ENCODE measurements at places on chromosomes 5 and 9.

GRCh38 chr5:145847499-145848497, 12.7 kb upstream of the PRELID2 start:
- peaks cover 6% of the 10 kb centered on the region for H3K27me3 ChIP-seq
- H3K36me3 ChIP-seq, result no peaks in the 10 kb centered on the region
- no peak overlapping the region for H3K27ac ChIP-seq

- no peak for ATAC-seq
- H3K4me1 ChIP-seq, result peaks cover 25% of the 10 kb centered on the region
- H3K27ac ChIP-seq, result peak overlapping the region; percentile 40
- no peaks in the 10 kb centered on the region for H3K36me3 ChIP-seq
- no peaks in the 10 kb centered on the region for H3K27me3 ChIP-seq
Observed at GRCh38 chr9:114488398-114489129, 16.7 kb downstream of the WHRN start.

DNA sequence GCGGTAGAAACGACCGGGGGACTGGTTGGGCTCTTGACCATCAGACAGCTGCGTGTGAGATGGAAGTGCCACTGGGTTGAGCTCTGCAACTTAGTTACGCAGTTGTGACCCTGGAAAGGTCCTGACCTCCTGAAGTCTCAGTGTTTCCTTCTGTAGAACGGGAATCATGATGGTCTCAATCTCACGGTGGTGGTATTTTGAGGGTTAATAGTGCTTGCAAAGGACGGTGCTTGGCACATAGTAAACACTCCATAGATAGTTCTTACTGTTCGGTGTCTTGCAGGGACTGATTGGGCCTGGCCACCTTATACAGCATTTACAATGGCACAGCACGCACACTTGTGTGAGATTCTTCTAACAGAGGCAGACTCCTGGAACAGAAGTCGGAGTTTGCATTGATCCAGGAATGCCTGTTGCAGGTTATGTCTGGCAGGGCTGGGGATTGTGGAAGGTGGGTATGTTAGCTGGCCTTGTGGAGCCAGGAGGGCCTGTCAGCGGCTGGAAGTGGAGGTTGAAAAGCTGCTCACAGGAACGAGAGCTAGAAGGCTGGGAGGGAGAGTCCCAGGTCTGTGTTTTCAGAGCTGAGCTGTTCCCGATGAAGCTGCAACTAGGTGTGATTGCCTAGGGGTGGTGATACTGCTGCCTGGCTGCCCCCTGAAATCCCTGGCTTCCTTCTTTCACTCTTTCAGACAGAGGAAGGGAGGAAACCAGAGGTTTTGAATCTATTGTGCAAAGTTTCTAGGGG, 962 bp upstream of the TXN start:
- peaks cover 9% of the 10 kb centered on the region for H3K36me3 ChIP-seq
- no peak for ATAC-seq
- no peaks in the 10 kb centered on the region for H3K27me3 ChIP-seq
- H3K4me3 ChIP-seq, result peak overlapping the region; percentile 96
- H3K27ac ChIP-seq, result peak overlapping the region; percentile 96

DNA sequence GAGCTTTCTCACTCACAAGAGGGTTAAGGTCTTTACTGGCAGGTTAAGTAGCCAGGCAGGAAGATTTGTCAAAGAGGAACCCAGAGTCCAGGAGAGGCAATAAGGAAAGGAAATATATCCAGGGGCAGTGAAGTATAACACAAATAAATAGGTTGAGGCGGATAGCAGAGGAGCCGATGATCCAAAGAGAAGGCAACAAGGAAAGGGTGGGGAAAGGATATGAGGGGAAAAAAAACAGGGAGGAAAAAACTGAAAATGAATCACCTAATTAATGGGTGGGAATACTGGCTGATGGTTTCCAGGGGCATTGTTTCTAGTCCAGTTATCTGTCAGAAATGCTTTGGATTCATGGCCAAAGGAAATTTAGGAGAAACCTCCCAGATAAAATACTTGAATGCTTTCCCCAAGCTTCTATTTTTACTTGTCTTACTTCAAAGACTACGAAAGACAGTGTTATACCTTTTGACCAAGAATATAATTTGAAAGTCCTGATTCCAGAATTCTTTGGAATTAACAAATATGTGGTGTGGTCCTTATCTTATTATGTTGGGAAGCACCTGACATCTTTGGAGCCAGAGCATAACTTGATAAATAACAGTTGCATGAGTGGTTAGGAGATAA, 146.5 kb downstream of the AOPEP start:
- H3K4me3 ChIP-seq, result no peak overlapping the region
- H3K36me3 ChIP-seq, result no peaks in the 10 kb centered on the region
- no peak overlapping the region for H3K27ac ChIP-seq
- H3K27me3 ChIP-seq, result peaks cover 3% of the 10 kb centered on the region

DNA sequence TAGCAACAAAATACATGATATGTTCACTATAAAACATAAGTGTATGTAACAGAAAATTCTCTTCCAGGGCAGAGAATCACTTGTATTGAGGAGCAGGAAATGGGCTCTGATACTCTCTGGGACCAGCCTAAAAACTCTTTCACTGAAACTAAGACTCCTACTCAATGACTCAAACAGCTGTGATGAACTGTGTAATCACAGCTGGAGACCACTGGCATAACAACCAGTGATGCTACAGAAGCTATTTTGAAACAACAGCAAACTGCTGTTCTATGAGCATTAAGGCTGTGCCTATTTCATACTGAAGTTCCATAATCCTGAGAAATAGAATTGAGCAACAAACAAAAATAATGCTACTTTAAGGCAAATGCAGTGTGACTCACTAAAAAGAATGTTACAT, 594.0 kb downstream of the HINT1 start:
- H3K27me3 ChIP-seq, result peaks cover 5% of the 10 kb centered on the region
- ATAC-seq, result peak; percentile 28
- H3K4me1 ChIP-seq, result no peaks in the 10 kb centered on the region

DNA sequence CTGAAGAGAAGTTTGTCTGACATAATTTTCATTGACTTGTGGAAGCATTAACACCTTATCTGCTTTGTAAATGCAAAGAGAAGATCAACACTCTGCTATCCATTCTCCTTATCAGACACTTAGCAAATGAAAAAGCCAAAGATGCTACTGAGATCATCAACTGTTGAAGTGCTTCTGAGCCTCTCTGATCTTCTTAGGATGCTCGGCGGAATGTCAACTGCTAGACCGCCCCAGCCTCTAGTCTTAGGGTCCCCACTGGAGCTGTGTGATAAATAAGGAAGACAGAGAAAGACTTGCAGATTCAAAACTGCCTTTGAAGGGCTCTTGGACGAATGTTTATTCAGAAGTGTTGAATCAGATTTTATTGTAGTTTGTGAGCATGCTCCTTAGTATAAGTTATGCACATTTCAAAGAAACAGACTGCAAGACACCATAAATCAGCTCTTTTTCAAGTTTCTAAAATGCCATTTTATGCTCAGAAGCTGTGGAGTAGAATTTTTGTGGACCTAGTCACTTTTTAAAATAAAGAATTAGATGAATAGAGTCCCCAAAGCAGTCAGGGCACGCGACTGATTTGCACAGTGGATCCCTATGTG, 197.9 kb downstream of the DIRAS2 start:
- no peak overlapping the region for H3K4me3 ChIP-seq
- H3K27me3 ChIP-seq, result peaks cover 34% of the 10 kb centered on the region
- ATAC-seq, result no peak
- H3K27ac ChIP-seq, result no peak overlapping the region
- H3K4me1 ChIP-seq, result no peaks in the 10 kb centered on the region
- no peaks in the 10 kb centered on the region for H3K36me3 ChIP-seq

DNA sequence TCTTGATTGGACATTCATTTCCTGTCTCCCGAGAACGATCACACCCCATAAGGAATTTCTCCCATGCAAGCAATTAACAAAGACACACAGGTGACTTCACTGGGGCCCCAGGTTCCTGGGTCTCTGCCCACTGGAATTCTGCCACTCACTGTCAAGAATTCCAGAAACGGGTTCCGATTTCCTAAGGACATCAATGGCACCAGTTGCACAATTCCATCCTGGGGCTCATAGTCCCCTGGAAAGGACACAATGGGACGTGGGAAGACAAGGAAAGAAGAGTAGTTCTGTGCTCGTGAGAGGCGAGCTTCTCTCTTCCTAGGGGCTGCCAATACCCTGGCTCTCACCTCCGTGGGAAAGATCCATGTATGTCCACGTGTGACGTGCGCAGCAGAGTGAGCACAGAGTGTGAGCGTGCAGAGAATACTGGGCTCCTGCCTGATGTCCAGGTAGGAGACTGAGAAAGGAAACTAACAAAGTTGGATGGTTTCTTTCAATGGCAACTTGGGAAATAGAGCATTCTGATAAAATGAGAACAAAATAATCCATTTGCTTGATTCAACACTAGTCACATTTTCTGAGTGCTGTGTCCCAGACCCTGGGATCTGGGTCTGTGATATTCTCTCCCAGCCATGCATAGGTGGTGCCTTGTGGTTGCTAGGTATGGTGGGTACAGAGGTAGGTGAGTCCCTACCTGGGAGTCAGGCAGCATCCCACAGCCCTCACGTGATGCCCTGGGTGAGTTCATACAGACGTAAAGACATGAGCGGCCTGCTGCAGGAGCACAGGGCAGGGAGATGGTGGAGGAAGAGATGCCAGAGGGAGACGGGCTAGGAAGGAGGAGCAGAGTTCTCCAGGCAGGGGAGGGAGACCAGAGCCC, 159.8 kb downstream of the COL23A1 start:
- no peak overlapping the region for H3K27ac ChIP-seq
- peaks cover 7% of the 10 kb centered on the region for H3K27me3 ChIP-seq
- no peaks in the 10 kb centered on the region for H3K4me1 ChIP-seq
- ATAC-seq, result no peak

GRCh38 chr5:153489611-153490010, 859 bp upstream of the GRIA1 start:
- no peaks in the 10 kb centered on the region for H3K36me3 ChIP-seq
- no peak overlapping the region for H3K27ac ChIP-seq
- no peak overlapping the region for H3K4me3 ChIP-seq
- no peaks in the 10 kb centered on the region for H3K4me1 ChIP-seq
- peaks cover 52% of the 10 kb centered on the region for H3K27me3 ChIP-seq

GRCh38 chr5:25909163-25909562, 1129.2 kb downstream of the CDH9 start:
- H3K27ac ChIP-seq, result no peak overlapping the region
- H3K27me3 ChIP-seq, result no peaks in the 10 kb centered on the region
- no peaks in the 10 kb centered on the region for H3K4me1 ChIP-seq
- H3K36me3 ChIP-seq, result no peaks in the 10 kb centered on the region
- H3K4me3 ChIP-seq, result no peak overlapping the region

GRCh38 chr5:38468202-38468673, 88.2 kb downstream of the LIFR start:
- no peaks in the 10 kb centered on the region for H3K36me3 ChIP-seq
- no peak overlapping the region for H3K27ac ChIP-seq
- peaks cover 7% of the 10 kb centered on the region for H3K27me3 ChIP-seq
- no peak overlapping the region for H3K4me3 ChIP-seq
- H3K4me1 ChIP-seq, result no peaks in the 10 kb centered on the region
- ATAC-seq, result no peak

- H3K27ac ChIP-seq, result peak overlapping the region; percentile 46
- peaks cover 15% of the 10 kb centered on the region for H3K4me1 ChIP-seq
- no peaks in the 10 kb centered on the region for H3K36me3 ChIP-seq
- no peak overlapping the region for H3K4me3 ChIP-seq
- H3K27me3 ChIP-seq, result peaks cover 3% of the 10 kb centered on the region
Observed at GRCh38 chr5:115377468-115378217, 81.2 kb upstream of the CCDC112 start.

- no peaks in the 10 kb centered on the region for H3K36me3 ChIP-seq
- no peaks in the 10 kb centered on the region for H3K4me1 ChIP-seq
- no peak for ATAC-seq
- H3K27me3 ChIP-seq, result no peaks in the 10 kb centered on the region
Observed at GRCh38 chr9:106707291-106707690, 155.7 kb upstream of the ZNF462 start.

GRCh38 chr5:165035520-165035919, 1530.1 kb downstream of the MAT2B start:
- H3K36me3 ChIP-seq, result no peaks in the 10 kb centered on the region
- no peak overlapping the region for H3K4me3 ChIP-seq
- ATAC-seq, result no peak
- no peaks in the 10 kb centered on the region for H3K4me1 ChIP-seq

DNA sequence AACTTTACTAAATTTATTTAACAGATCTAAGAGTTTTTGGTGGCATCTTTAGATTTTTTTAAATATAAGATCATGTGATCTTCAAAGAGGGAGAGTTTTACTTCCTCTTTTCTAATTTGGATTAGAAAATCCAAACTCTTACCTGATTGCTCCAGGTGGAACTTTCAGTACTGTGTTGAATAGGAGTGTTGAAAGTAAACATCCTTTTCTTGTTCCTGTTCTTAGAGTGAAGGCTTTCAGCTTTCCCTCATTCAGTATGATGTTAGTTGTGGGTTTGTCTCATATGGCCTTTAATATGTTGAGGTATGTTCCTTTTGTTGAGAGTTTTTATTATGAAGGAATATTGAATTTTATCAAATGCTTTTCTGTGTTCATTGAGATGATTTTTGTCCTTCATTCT, 650.0 kb upstream of the SGCD start:
- ATAC-seq, result no peak
- no peak overlapping the region for H3K27ac ChIP-seq
- no peaks in the 10 kb centered on the region for H3K4me1 ChIP-seq
- H3K27me3 ChIP-seq, result no peaks in the 10 kb centered on the region
- no peak overlapping the region for H3K4me3 ChIP-seq

DNA sequence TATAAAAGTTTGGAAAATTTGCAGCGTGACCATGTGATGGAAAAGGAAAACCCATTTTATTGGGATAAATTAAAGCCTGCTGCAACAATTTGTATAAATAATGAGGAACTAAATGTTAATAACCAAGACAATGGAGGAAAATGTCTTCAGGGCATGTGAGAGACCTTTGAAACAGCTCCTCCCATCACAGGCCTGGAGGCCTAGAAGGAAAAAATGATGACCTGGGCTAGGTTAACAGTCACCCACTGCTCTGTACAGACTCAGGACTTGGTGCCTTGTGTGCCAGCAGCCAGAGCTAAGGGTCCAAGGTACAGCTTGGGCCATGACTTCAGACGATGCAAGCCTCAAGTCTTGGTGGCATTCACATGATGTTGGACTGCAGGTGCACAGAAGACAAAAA, 22.0 kb upstream of the UGT3A1 start:
- no peak overlapping the region for H3K27ac ChIP-seq
- no peak for ATAC-seq
- no peak overlapping the region for H3K4me3 ChIP-seq
- H3K36me3 ChIP-seq, result no peaks in the 10 kb centered on the region
- H3K27me3 ChIP-seq, result no peaks in the 10 kb centered on the region

GRCh38 chr5:126376443-126376842, 46.8 kb upstream of the GRAMD2B start:
- H3K4me1 ChIP-seq, result peaks cover 8% of the 10 kb centered on the region
- no peak overlapping the region for H3K4me3 ChIP-seq
- no peaks in the 10 kb centered on the region for H3K27me3 ChIP-seq
- no peak overlapping the region for H3K27ac ChIP-seq
- ATAC-seq, result no peak
